ENCODE measurements at places on chromosomes 4 and X.
A peak's percentile ranks its signal among the peaks of the same experiment; 100 is the strongest.

GRCh38 chr4:17510582-17510981, 1.3 kb downstream of the QDPR start:
- no peak for DNase-seq

DNA sequence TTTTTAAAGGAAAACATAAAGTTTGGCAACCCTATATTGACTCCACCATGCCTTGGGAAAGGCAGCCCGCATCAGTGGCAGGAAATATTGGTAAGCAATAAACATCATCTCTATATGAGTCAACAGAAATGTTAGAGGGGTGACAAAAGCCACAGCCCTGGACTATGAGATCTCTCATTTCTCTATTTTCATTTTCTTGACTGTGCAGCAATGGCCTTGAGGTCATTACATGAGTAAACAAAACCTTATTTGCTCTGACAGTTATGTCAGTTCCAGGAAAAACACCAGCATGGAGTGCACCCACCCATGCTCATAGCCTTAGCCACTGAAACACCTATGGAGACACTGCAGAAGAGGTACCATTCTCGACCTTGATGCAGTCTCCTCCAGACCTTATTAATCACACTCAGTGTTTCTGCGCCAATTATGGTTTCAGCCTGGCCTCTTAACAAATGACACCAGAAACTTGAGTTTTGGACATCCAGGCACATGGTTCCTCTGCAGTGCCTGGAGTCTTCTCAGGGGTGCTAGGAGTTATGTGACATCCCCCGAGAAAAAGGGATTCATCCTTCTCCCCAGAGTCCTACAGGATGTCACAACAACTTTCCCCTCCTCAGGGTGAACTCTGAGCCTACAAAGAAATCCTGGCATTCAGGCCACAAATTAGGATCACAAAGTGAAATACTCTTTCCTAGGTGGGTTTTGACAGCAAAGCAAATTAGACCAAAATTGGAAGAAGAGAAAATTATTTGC, 16.0 kb upstream of the HPGD start:
- DNase-seq = no peak

DNA sequence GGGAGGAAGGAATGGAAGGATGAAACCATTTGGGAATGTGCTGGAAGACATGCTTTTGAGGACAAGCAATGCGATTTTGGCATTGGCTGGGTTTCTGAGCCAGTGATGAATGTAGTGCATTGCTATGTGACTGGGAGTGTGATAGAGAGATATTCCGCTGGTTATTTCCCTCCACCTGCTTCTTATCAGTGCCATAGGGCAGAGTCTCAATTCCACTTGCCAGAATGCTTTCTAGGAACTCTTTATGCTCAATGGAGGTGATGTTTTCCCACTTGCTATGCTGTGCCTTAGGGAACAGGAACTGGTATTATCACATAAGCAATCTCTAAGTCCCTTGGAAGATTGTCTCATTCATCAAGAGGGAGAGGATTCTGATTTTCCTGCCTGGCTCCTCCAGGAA, 28.0 kb downstream of the TBL1X start:
- DNase-seq = no peak

DNA sequence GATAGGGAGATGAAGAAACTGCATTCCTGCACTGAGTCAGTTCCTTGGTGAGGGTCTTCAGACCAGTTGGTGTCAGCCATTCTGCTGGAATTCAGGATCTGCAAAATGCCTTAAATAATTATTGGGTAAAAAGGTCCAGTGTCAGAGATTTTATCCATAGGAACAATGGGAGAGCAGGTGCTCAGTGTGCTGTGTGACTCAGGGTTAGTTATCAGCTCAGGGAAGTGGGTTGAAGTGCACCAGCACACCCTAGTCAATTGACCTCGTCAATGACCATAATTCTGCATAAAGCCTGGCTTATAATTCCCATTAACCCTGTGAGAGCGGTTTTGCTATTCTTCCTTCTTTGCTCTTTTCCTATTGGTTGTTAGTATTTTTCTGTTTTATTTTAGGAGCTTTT, 37.3 kb downstream of the HERC6 start:
- no peak for DNase-seq

DNA sequence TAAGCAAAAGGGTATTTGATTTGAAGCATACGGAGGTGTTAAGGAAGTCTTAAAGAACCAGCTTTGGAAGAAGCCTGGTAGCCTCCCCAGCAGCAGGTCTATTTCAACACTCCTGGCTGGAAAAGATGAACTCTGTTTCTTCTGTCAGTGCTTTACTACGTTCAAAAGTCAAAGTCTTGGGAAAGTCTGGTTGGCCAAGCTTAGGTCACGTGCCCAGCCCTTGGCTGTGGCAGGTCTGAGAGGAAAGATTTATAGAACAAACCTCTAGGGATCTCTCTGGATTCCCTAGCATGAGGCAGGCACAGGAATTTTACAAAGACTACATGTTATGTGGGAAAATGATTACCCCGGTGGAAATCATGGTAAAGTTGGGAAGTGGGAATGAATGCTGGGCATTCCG, 8.6 kb upstream of the ARHGAP10 start:
- no peak for DNase-seq

DNA sequence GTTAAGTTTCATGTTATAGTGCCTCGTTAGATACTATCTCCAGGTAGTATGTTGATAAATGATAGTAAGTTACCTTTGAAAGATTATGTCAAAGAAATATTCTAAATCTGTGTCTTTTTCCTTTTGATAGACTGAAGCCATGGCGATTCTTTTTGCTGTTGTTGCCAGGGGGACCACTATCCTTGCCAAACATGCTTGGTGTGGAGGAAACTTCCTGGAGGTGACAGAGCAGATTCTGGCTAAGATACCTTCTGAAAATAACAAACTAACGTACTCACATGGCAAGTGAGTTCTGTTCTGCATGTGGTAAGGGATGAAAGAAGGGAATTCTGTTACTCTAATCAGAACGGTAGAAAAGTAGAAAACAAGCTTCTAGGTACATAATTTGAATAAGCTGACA, 8.2 kb downstream of the VAMP7 start:
- DNase-seq = no peak

GRCh38 chr4:16684097-16684496, 214.3 kb downstream of the LDB2 start:
- DNase-seq = no peak

DNA sequence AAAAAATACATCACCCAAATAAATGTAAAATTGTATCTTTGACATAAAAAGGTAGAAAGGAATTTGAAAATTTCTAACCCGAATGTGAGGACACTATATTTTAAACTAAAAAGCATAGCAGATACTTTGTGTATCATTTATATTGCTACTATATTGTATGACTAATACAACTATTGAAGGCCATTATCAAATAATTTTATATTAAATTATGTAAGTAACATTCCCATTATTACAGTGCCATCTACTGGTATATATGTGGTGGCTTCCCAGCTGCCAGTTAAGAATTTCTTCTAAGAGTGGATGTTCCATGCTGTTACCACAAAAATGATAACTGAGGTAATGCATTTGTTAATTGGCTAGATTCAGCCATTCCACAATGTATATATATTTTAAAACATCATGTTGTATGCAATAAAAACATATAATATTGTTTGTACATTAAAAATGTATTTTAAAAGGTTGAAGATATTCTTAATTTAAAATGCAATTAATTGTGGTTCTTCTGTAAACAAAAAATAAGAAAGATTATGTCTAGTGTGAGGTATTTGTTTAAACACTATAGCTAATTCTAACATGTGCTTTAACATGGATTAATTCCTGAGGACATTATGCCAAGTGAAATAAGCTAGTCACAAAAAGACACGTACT, 65.3 kb downstream of the EGF start:
- no peak for DNase-seq

GRCh38 chr4:88242144-88242543, 42.2 kb downstream of the PPM1K start:
- no peak for DNase-seq

DNA sequence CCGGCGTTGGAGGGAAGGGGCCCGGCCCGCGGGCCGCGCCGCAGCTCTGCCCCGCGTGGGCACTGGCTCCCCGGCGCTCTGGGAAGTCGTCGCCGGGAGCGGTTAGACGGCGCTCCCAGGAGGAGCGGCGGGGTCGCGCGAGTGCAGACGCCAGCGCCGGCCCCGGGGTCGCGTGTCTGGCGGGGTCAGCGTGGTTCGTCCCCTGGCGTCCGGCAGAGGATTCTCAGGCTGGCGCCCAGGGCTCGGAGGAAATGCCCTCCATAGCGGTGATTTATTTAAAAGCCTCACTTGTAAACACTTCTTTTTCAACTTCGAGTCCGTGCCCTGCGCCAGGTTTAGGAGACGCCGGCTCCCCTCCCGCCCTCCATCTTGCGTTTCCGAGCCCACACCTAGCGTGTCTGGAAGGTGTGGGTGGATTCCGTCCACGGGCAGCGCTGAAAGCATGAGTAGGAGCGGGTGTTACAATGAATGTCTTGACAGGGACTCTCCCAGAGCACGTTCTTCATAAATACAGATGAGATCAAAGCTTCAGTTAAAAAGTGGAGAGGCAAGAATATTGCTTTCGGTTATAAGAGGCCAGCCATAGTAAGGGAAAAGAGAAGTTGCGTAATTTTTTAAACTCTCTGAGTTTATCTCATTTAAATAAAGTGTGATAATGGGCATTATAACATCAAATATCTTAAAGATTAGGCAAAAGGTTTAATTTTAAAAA, 692 bp downstream of the FAM241A start:
- DNase-seq = peak; percentile 82

DNA sequence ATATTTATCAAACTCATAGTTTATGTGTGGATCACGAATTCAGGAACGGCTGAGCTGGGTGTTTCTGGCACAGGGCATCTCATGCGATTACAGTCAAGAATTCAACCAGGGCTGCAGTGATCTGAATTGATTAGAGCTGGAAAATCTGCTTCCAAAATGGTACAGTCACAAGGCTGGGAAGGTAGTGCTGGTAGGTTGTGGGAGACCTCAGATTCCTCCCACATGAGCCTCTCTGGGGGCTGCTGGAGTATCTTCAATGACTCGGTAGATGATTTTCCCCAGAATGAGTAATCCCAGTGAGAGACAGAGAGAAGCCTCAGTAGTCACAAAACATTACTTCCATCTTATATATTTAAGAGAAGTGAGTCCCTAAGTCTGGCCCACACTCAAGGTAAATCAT, 36.2 kb upstream of the PRDX4 start:
- no peak for DNase-seq

GRCh38 chrX:10930151-10930550, 181.0 kb upstream of the HCCS start:
- no peak for DNase-seq

DNA sequence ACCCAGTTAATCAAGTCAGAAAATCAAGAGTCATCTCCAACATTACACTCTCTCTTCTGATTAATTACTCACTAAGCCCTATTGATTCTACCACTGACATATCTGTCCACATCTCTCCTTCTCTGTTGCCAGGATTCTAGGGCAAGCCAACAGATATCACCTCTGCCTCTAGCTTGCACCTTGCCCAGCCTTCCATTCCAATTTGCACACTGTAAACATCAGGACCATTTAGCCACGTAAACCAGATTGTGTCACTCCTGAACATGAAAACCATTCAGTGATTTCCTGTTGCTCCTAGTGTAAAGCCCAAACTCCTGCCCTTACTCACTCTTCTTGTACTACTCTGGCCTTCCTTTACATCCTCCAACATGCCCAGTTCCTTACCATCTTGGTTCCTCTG, 68.0 kb upstream of the PLS3 start:
- DNase-seq = no peak

- no peak for DNase-seq
Observed at GRCh38 chr4:66034671-66035070, 364.4 kb upstream of the EPHA5 start.

DNA sequence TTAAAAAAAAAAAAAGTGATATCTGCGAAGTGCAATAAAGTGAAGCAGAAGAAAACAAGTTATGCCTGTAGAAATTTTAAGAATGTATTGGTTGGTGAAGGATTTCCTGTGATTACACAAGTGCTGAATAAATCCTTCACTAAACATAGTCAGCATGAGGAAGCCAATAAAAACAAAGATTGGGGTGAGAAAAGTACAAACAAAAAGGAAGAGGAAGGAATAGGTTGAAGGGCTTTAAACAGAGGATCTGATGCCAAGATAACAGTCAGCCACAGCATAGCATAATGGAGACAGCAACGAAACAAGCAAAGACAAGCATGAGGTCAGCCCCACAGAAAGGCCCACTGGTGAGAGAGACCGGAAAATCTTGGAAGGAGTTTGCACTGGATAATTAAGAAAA, 372.2 kb downstream of the ADAM29 start:
- DNase-seq = no peak

- DNase-seq = no peak
Observed at GRCh38 chrX:153773741-153774575, 6.9 kb upstream of the SRPK3 start.

DNA sequence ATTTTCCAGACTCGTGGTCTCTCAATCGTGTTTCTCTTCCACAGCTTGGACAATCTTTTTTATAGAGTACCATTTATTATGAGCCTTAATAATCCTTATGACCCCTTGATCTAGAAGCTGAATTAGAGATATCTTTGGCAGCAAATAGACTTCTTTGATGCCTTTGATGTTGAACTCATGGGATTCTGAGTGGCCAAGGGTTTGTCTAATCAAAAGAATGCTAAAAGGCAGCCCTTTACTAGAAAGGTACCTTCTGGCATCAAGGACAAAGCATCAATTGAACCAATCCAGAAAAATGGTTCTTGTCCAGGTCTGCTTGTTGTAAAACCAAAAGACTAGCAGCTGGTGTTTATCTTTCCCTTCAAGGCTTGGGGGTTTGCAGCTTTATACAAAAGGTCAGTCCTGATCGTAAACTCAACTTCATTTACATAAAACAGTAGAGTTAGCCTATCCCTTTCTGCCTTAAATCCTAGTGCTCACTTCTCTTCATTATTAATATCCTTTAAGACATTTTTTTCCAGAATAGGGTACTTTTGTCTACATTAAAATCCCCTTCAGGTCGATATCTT, 411.3 kb downstream of the FAT4 start:
- no peak for DNase-seq

GRCh38 chrX:100650841-100651240, 6.8 kb downstream of the SRPX2 start:
- no peak for DNase-seq

DNA sequence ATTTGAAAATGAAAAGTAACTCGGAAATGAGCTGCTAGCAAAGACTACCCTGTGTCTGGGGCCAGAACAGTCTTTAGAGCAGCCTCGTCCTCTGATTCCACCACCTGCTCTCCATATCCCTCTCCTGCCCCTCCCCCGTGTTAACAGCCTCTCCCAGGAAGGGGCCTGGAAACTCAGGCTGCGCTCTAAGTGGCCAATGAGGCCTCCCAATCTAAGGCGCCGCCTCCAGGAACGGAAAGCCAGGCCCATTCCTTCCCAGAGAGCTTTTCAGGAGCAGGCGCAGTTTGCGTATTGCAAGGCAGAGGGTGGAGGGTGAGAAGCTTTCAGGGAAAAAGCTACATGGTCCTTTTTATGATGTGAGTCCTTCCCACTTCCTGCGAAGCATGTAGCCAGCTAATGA, 31.2 kb downstream of the RS1 start:
- no peak for DNase-seq

- no peak for DNase-seq
Observed at GRCh38 chrX:125505207-125505606, 185.5 kb downstream of the TEX13C start.

DNA sequence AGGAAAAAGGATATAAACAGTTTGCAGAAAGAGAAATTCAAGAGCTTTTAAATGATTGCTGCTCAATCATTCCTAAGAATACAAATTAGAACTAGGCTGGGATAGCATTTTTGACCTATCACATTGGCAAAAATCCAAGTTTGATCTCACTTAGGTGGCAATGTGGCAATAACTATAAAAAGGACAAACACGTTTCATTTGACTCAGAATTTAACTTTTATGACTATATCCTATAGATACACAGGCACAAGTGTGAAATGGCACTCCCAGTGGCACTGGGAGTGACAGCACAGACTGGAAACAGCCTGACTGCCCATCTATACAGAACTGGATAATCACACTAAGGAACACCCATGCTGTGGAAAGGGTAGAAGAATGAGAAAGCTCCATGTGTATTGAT, 11.1 kb downstream of the CENPU start:
- DNase-seq = no peak
